ENCODE measurements at places on chromosomes 7 and 10. TPM values are rescaled to one million over a fixed set of nuclear protein-coding genes. Genes with fewer than 3 reads are reported as not detected.

The TLX1 gene
- not detected for total RNA-seq

The ZNF277 gene
- 21.6 TPM for total RNA-seq

The OPALIN gene
- not detected for total RNA-seq

The FKBP6 gene
- not detected for total RNA-seq

The VWDE gene
- total RNA-seq: 2.9 TPM

The BMPER gene
- total RNA-seq: 5.2 TPM

The GSAP gene
- 13.0 TPM for total RNA-seq

The CALHM2 gene
- 94.3 TPM for total RNA-seq

The NEUROD6 gene
- not detected for total RNA-seq

The CDNF gene
- total RNA-seq: 7.4 TPM

The FRMD4A gene
- 24.8 TPM for total RNA-seq

The ZRANB1 gene
- total RNA-seq: 23.8 TPM

- no peak for DNase-seq
These were observed 239.1 kb upstream of the MYO3A start for GRCh38 chr10:25694971-25695370.

DNA sequence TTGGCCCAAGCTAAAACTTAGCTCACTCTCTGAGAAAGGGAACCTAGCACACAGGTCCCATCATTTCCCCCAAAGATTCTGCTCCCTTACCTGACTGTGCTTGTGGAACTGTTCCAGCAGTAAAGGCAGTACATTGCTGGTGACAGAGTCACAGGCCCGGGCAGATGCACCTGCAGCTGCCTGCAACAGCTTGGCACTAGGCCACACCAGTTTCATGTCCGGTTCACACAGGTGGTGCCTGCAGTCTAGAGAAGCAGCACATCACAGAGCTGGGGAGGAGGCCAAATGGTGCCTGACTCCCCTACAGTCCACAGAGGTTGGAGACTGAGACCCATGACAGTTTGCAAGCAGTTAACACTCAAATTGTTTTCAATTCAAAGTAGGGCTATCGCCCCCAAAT is 22.2 kb downstream of the ZDHHC16 start:
- DNase-seq: no peak

DNA sequence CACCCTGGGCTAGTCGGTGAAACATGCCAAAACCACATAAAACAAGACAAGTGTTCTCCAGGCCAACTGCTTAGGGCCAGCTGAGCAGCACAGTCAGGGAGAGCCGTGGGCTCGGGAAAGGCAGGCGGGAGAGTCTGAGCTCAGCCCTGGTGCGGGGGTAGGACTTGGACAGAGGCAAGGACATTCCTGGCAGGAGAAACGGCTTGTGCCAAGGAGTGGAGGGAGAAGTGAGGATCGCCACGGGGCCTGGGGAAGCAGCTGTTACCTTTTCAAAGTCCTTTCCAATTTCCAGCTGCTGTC is 4.2 kb downstream of the ELN start:
- DNase-seq: no peak

- DNase-seq: no peak
These were observed 101.2 kb upstream of the PDGFA start for GRCh38 chr7:620885-621284.

GRCh38 chr7:80542398-80542797 is 30.5 kb upstream of the GNAT3 start:
- no peak for DNase-seq

- no peak for DNase-seq
These were observed 4.4 kb downstream of the PTPRE start for GRCh38 chr10:127911218-127911866.

DNA sequence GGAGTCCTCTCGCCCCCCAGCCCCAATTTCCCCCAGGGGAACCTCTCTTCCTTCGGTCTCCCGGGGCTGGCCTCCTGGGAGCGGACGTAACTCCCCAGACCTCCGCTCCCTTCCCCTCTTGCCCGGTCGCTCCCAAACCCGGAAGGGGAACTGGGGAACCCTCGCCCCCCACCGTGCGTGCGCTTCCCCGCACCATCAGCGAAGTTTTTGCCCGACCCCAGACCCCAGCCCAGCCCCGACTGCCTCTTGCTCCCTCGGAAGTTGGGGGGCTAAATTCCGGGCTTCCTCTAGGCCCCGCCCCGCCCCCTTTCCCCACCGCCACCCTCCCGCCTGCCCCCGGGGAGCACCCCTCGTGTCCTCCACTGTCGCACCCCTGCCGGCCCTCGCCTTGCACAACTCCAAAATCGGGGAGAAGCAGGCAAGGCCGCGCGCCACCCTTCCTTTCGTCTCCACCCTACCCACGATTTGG is 436 bp downstream of the GNB2 start:
- no peak for DNase-seq

- DNase-seq: no peak
These were observed 15.7 kb downstream of the ZFAND2A start for GRCh38 chr7:1144269-1144771.

GRCh38 chr7:116978006-116978405 is 24.7 kb downstream of the ST7 start:
- no peak for DNase-seq

- DNase-seq: no peak
These were observed 143.3 kb upstream of the DKK1 start for GRCh38 chr10:52170776-52171175.

DNA sequence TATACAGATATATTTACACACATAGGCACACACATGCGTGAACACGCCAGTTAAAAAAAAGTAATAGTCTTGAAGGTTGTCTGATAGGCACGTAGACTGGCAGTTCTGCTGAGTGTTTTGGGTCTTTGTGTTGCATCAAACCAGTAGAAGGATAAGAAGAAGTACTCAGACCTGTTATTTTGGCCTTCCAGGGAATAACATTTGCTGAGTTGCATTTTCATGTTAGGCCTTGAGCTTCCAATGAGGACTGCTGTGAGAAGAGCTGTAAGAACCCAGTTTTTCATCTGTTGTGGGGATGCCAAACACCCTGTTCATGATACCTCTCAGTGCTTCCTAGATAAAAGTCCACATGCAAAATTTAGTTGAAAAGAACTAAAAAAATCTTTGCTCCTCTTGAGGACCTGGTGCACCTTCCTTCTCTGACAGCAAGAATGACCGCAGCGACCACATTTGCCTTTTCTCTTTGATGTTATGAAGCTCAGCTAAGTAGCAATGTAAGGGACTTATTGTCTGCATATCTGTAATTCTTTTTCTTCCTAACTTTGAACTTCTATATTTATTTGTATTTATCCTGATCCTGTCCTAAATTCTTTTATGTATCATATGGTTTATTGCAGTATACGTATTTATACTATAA is 27.2 kb downstream of the HIPK2 start:
- DNase-seq: no peak

DNA sequence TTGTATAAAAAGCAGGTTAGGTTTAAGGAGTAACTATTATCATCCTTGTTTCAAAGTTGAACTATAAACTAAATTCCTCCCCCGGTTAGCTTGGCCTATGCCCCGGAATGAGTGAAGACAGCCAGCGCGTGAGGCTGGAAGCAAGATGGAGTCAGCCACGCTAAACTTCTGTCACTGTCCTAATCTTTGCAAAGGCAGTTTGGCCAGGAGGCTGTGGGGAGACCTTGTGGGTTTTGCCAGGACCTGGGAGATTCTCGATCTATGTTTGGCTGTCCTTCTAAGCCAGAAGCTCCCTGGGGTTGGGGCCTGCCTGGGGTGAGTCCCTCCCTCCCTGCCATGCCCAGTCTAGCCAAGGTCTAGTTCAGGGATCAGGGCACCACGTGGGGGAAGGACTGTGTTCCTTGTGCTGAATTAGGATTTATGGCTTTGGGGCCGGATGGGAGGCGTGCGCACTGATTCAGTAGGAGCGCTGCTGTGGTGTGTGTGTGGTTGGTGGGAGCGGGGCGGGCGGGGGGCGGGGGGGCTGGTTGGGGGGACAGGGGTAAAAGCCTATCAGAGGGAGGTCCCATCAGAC is 871 bp upstream of the GTF2IRD1 start:
- no peak for DNase-seq

GRCh38 chr10:74824184-74824899 is 2.1 kb upstream of the KAT6B start:
- DNase-seq: no peak

DNA sequence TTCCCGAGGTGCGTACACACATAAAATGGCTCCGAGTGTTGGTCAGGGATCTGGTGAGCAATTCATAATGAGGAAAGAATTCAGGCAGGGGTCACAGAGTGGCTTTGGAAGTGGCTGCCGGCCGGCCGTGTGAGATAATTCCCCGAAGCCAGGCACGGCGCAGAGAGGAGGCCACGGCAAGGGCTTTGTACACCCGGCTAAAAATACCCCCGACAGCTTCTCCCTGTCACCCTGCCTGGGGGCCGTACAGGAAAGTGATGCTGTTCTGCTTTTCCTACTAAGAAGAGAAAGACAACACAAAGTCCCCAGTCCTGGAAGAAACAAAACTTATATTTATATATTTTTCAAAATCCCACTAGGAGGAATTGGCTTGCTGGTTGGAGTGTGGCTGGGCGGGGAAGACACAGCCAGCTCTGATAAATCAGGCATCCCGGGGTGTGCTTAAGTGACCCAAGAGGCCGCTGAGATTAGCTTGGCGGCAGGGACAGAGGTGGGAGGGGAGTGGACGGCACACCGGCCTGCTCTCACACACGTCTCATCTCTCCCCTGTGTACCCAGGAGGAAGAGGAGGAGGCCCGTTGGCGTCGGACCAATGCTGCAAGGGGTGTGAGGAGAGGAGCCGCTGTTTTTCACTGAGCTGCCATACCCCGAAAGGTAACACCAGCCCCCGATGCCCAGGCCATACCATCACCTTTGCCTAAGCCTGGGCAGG is 70.5 kb downstream of the ZMIZ1 start:
- no peak for DNase-seq

DNA sequence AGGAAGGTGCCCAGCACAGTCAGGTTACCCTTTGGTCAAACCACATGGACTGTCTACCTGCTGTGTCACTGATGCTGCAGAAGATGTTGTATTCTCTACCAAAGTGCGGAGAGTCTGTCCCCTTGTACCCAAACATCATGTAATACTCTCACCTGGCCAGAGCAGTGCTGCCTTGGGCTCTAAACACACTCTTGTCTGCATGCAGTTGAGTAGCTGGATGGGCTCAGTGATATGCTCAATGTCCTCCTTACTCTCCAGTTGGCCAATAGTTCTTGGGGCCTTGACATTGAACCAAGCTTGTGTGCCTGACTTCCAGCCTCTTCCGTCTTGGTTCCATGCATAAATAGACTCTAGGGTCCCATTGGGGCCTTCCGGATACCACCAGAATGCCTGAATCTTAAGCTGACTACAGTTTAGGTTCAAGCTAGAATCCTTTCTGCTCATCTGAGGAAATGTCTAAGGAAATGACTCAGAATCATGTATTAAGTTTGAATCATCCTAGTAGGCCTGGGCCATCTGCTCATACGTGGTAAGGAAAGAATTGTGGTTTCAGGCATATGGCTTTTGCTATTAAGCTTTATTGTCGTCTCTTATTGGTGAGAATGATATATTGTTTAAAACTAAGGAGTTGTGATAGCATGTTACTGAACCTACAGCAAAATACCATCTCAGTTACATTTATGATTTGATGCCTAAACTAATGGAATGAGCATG is 118.0 kb downstream of the OTUD1 start:
- no peak for DNase-seq

GRCh38 chr10:112858986-112859651 is 90.9 kb upstream of the TCF7L2 start:
- no peak for DNase-seq

Measured in vagina (tissue), 2 donors.